Activated CD4-positive, alpha-beta T cell treated with anti-CD3 and anti-CD28 coated beads, Interleukin-10, Interleukin-2, amounts not matched to agents 100 ng/mL and 50 ng/mL, durations not matched to agents 16 hours and 8 hours (primary cell): ENCODE measurements at places on chromosomes 1 and 21.
A peak's percentile ranks its signal among the peaks of the same experiment; 100 is the strongest.

- DNase-seq = no peak
Measured at GRCh38 chr1:57353654-57354053, 70.2 kb downstream of the DAB1 start.

- no peak for DNase-seq
Measured at GRCh38 chr1:19182223-19182622, 27.8 kb downstream of the UBR4 start.

- no peak for DNase-seq
Measured at GRCh38 chr1:78141531-78142231, 95.9 kb downstream of the GIPC2 start.

GRCh38 chr1:239914751-239915231 lies 176.9 kb upstream of the FMN2 start:
- DNase-seq = peak; percentile 14

DNA sequence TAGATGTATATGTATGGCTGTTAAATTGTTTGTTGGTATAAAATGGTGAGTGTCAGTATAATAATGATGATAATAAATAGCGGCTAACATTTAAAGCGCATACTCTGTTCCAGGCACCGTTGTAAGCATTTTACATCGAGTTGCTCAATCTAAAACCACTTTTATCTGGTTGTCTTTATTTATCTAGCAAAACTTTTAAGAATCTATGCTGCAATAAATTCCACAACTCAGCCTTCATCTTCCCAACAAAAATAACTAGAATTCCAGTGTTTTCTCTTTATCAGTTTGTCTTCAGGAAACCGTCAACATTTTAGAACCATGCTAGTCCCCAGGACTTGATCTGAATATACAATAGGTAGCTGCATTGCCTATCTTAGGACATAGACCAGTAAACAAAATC lies 19.3 kb upstream of the SLC16A1 start:
- DNase-seq = no peak

DNA sequence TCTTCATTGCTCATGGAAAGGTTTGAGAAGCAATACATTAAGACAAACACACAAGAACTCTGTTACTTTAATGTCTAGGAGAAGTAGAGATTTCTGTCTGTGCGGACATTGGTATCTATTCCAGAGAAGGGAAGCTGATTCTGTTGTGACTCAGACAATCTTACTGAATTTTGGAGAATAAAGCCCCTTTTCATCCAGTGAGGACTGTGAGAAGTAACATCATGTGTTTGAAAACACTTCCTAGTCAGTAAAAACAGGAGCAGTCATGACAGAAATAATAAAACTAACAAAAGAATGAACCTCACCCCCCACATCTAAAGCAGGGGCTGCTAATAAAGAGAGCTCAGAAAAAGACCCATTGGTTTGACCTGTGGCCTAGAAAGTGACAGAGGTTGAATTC lies 46.6 kb downstream of the NEK7 start:
- no peak for DNase-seq

- no peak for DNase-seq
Measured at GRCh38 chr21:36347962-36348328, 27.9 kb downstream of the MORC3 start.

GRCh38 chr1:145786271-145786670 lies 37.6 kb downstream of the RNF115 start:
- peak; percentile 21 for DNase-seq

DNA sequence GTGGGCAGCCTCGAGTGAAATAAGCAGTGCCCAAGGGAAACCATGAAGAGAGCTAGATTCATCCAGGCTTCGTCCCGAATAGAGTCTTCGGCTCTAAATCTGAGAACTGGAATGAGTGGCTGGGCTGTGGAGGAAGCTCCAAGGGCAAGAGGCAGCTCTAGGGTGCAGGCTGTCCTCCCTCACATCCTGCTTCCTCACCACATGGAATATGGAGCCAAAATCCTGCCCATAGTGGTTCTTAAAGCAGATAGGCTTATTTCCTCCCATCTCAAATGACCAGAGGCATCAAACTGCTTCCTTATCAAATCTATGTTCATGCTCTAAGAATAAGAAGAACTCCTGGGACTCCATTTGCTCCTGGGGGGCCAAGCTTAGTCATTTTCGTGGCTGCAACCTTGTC lies 2.5 kb downstream of the IL24 start:
- DNase-seq = no peak

GRCh38 chr1:177471244-177471643 lies 300.5 kb downstream of the BRINP2 start:
- DNase-seq = no peak

DNA sequence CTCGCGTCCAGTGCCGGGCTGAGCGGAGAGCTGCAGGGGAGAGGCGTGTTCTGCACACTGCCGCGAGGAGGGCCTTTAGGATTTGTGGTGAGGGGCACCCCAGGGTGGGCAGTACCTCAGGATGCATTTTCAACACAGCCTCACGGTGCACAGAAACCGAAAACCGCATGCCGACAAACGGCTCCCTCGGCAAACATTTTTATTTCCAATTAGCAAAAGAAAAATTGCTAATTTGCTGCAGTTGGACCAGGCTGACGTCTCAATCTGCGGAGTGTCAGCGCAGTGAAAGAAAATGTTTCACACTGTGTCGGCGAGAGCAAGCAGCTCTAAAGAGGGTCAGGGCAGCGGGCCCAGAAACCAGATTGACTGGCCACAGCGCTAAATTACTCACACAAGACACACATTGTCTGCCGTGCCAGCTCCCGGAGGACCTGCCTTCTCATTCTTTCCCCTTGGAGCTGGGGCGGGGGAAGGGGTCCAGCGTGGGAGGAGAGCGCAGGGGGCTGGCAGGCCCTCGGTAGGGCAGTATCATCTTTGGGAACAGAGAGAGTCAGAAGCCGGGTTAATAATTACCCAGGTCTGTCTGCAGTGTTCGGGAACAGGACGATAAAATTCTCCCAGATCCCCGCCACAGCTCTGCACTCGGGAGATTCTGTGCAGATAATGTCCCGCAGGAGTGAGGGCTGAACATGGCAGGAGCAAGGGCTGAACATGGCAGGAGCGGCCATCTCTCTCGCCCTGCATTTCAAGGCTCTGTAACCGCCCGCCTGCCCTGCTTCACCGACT lies 150.2 kb downstream of the PRDM16 start:
- DNase-seq = no peak
